ENCODE measurements at places on chromosomes 6 and 20.

DNA sequence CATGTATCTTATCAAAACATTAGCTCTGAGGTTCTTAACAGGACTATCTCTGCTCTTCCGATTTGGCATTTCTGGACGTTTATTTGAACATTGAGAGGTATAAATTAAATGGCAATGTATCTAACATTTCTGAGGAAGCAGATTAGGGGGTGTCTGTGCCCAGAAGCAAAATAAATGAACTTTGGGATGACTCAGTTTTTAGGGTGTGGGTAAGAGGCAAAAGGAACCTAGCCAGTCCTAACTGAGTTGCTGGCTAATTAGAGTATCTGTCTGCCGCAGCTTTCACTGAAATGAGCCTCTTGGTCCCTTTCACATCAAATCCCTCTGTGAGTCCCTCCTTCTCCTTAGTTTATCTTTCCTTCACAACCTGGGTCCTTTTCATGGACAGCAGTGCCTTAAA, 1.1 kb downstream of the RNF144B start:
- DNase-seq: no peak

DNA sequence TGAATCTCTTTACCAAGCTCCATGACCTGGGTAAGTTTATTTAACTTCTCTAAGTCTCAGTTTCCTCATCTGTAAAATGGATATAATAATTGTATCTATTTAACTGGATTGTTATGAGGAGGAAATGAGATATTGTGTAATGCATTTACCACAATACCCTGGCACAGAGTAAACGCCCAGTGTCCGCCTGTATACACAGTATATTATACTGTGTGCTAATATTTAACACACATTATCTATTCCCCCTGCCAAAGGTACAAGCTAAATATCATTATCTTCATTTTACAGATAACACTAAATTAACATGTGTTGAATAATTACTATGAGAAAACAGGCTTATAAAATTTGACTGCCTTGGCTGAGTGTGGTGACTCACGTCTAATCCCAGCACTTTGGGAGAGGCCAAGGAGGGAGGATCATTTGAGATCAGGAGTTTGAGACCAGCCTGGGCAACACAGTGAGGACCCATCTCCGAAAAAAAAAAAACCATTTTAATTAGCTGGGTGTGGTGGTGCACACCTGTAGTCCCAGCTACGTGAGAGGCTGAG, 38.7 kb upstream of the TNFRSF21 start:
- no peak for DNase-seq

- DNase-seq: no peak
Observed at GRCh38 chr20:34834459-34834893, 9.0 kb upstream of the NCOA6 start.

DNA sequence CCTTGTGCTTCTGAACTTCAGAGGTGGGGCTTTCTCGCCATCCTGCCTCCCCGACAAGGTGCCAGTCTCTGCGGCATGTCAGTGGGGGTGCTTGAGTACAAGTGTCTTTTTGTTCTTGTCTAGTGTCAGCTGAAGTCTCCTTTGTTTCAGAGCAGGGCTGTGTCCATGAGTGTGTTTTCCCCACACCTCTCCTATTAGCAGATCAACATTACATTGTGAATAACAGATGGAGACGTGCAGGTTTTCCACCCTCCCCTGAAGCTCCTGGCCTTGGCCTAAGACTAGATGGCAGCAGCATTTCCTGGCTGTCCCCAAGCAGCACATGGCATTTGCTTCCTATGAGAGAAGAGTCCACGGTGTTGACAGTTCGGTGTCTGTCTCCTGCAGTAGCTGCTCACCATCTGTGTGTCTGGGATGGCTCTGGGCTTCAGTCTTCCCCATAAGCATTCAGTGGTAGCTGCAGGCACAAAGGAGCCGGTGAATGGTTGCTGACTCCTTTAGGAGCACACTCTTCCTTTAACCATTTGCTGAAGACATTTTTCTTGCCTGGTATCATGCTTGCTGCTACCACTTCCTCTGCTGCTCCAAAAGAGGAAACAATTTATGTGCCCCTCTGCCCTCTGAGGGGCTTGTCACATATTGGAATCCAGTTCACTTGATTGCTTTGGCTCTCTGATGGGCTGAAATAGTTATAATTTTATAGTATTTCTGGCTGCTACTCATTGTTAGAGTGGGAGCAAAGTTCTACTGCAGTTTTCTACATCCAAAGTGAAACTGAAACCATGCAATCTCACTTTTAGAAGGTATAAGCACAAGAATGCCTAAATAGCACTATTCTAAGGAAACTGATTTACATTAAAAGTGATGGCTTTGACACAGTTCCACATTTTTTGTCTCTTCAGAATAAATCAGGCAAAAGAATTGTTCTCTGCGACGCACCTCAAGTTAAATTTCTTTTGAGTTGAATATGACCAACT, 913.0 kb downstream of the C6orf118 start:
- DNase-seq: no peak

GRCh38 chr6:43336382-43336781, 27.8 kb upstream of the CRIP3 start:
- no peak for DNase-seq

- no peak for DNase-seq
Observed at GRCh38 chr6:161104966-161105365, 113.4 kb downstream of the MAP3K4 start.

DNA sequence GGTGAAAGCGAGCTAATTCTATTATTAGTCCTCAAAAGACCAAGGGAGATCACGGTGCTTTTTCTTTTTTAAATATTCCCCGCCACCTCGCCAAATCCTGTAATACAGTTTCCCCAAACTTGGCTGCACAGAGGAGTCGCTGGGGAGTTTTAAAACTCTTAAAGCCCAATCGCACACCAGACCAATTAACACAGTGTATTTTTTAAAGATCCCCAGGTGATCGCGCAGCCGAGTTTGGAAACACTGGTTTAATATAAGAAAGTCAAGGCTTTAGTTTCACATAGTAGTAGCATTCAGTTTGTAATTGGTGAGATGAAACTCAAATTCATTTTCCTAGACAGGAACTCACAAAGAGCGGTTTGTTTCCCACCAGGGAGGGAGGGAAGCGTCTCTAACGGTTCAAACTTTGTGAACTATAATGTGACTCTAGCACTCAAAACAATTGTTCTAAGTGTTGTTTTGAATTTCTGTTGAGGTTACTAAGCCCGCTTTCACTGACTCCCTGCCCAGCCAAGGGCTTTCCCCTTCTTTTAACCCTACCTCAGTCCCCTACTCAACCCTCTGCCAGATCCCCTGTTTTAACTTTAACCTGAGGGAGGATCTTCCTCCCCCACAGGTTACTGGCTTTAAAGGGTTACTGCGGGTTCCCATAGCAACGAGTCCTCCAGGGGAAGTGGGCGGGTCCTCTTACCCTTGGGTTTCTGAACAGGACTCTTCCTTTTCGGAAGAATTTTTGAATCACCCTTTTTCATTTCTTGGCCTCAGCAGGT, 25.7 kb upstream of the BTBD3 start:
- peak; percentile 52 for DNase-seq

- no peak for DNase-seq
Observed at GRCh38 chr6:43292763-43293318, 5.2 kb upstream of the SLC22A7 start.

- no peak for DNase-seq
Observed at GRCh38 chr6:23173234-23173633, 603.9 kb downstream of the HDGFL1 start.

DNA sequence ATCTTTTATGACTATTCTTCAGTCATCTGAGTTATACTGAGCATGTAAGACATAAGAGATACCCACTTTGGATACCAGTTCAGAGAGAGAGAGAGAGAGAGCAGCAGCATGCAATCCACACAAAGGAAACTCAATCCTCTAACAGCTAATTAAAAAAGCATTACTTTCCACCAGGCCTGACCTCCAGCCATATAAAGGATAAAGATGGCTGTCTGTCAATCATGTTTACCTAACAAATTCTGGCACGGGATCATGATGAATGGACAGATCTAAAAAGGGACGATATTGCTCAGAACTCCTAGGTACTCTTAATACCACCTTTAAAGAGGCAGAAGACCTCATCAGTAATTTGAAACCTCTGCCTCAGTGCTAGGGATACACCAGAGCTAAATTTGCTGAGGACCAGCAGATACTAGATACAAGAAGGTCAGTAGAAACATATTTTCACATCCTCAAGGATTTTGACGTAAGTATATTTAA, 159.2 kb downstream of the RPS12 start:
- DNase-seq: no peak

DNA sequence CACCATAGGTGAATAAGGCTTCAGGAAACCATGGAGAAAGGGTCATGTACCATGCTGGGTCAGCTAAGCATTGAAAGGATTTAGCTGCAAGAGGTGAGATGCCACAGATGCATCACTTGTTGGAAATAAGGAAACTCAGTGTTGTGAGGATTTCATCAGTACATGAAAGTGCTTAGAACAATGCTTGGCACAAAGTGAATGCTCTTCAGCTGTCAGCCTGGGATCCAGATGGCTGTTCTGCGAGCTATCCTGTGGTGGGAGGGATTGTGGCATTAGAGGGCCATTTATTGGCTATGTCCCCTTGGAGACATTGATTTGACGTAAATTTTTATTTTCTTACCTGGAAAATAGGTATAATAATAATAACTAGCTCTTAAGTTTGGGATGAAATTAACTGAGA, 53.0 kb downstream of the ELOVL2 start:
- DNase-seq: no peak

- peak; percentile 53 for DNase-seq
Observed at GRCh38 chr20:38804682-38805501, 605 bp upstream of the PPP1R16B start.

DNA sequence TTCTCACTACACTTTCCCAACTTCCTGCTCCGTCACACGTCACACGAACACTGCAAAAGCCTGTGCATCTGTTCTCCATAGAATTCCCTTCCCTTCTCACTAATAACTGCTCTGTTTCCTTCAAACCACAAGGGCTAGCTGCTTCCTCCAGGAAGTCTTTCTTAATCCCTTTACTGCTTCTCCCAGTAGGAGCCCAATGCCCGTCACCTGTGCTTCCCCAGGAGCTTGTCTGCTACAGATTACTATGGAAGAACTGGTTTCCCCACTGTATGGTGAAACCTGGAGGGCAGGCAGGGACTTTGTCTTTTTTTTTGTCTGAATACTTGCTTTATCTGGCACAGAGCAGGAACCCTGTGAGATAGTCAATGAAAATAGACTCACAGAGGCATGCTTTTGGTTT, 444.7 kb upstream of the MAP3K7 start:
- no peak for DNase-seq

DNA sequence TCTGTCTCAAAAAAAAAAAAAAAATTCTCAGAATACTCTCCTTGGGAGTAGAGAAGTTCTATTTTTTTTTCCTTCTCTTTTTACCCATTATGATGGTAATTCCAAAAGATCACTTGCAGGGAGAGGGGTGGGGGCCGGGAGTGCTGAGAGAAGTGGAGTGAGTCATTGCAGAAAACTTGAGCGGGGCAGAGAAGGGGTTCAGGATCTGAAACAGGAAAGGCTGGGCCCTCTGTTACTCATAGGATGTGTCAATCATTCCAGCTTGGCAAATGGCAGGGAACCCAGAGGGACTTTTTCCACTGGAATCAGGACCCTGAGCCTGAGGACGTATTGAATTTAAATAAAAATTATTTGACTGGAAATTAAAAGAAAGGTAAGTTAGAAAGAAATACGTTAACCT, 111.4 kb upstream of the ARMC2 start:
- no peak for DNase-seq

GRCh38 chr6:2563635-2564034, 187.1 kb downstream of the MYLK4 start:
- no peak for DNase-seq
